LHCN-M2 (cell line): ENCODE measurements at places on chromosomes 4 and X. TPM values are rescaled to one million over a fixed set of nuclear protein-coding genes. Genes with fewer than 3 reads are reported as not detected.

The ADAMTS3 gene
- under 0.01 and 0.23 TPM in 2 replicates for total RNA-seq

GRCh38 chr4:47914926-47915237 lies 499 bp upstream of the NFXL1 start:
- DNase-seq: no peak

DNA sequence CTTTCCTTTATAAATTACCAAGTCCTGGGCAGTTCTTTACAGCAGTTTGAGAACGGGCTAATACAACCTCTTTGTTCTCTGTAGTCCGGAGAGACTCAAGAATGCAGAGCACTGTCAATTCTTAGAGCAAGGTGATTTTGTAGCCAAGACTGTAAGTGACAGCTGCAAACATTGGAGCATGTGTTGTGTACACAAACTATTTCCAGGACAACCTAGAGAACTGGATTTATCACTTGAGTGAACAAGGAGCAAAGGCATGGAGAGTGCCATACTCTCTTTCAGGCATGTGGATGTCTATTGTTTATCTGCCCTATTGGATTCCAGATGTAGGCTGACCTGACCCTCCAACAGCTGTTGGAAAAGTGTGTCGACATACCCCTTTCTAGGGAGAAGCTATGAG lies 153.9 kb downstream of the SPANXN3 start:
- peak; percentile 9 for DNase-seq

- DNase-seq: no peak
These were observed 68.0 kb downstream of the ATP8A1 start for GRCh38 chr4:42588909-42589308.

DNA sequence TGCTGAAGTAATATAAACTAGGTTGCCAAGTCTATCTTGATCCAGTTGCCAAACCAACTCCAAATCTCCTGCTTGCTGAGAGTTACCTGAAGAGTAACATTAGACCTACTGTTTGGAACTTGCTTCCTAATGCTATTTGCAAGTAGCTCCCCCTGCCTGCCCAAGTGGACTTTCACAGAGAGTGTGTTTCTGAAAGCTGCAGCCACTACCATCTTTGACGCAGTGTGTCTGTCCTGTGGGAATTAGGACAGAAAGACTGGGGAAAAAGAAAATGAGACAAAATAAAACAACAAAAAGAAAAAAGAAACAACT lies 195.0 kb upstream of the HS3ST1 start:
- DNase-seq: peak; percentile 19

The FAT4 gene
- total RNA-seq: 12.1 TPM in 2 replicates
